ENCODE measurements at places on chromosomes 12 and 14.

DNA sequence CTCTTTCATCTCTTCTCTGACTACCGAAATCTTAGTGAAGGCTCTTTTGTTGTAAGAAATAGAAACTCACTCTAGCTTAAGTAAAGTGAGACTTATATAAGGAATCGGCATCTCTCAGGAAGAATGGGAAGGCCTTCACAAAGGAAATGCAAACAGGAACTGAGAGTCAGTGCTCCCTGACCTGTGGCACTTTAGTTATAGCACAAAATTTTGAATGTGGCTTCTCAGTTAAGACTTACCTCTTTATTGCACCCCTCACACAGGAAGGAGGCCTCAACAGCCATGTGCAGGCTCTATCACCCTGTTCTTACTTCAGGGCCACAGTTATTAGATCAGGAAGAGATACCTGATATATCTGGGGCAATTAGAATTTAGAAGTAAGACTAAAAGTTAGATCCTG lies 224.7 kb upstream of the EGLN3 start:
- H3K27ac ChIP-seq = no peak overlapping the region
- no peaks in the 10 kb centered on the region for H3K4me1 ChIP-seq
- DNase-seq = no peak
- no peak overlapping the region for H3K4me3 ChIP-seq

GRCh38 chr14:48616931-48617330 lies 941.5 kb upstream of the MDGA2 start:
- no peaks in the 10 kb centered on the region for H3K4me1 ChIP-seq
- DNase-seq = no peak
- H3K27me3 ChIP-seq = no peaks in the 10 kb centered on the region
- H3K4me3 ChIP-seq = no peak overlapping the region
- H3K36me3 ChIP-seq = no peaks in the 10 kb centered on the region

DNA sequence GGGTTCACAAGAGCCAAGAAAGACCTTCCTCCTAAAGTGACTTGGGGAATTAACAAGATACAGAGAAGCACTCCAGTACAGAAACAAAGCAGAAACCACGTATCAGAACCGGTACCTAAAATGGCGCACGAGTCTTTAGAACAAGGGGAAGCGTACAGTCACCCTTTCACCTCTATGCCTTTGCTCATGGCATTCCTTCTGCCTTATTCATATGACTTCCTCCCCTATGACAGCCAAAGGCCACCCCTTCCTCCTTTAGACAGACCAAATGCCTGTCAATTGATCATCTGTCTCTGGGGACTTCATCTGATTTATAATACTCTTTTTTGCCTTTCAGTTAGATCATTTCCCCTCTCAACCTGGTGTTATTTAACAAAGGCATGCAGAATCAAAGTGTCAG lies 89.5 kb upstream of the OSBPL8 start:
- no peaks in the 10 kb centered on the region for H3K27me3 ChIP-seq
- no peak overlapping the region for H3K4me3 ChIP-seq
- no peaks in the 10 kb centered on the region for H3K36me3 ChIP-seq
- no peaks in the 10 kb centered on the region for H3K4me1 ChIP-seq

DNA sequence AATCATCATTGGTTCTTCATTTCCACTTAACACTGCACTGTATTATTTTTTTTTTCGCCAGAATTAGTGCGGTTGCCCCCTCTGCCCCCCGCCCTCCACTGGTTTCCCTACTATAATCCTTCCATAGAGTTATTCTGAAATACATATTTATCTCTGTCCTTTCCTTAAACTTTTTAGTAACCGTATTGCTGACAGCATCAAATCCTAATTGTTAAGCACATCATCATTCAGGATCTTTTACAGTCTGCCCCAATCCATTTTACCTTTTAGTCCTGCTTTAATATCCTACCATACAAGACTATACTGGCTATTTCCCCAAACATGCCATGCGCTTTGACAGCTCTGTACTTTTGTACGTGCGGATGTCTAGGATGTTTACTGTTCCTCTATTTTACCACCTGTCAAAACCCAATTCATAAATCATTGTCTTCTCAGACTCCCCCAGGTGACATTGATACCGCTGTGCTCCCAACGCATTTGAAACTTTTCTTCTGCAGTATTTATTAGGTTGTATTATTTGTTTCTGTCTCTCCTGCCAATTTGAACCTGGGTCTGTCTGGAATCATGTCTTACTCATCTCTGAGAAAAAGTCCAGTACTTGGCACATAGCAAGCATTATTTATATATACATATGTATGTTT lies 1.0 kb downstream of the FGFR1OP2 start:
- H3K27ac ChIP-seq = peak overlapping the region; percentile 96
- peaks cover 26% of the 10 kb centered on the region for H3K4me1 ChIP-seq
- H3K36me3 ChIP-seq = no peaks in the 10 kb centered on the region
- no peak for DNase-seq
- no peaks in the 10 kb centered on the region for H3K27me3 ChIP-seq
- H3K4me3 ChIP-seq = peak overlapping the region; percentile 97

GRCh38 chr12:70774055-70774454 lies 136.8 kb upstream of the PTPRB start:
- H3K4me3 ChIP-seq = no peak overlapping the region
- H3K36me3 ChIP-seq = no peaks in the 10 kb centered on the region
- H3K27me3 ChIP-seq = no peaks in the 10 kb centered on the region
- DNase-seq = no peak
- no peak overlapping the region for H3K27ac ChIP-seq

All from astrocyte (in vitro differentiated cells and primary cell).